ENCODE measurements at places on chromosomes 12 and 14.

GRCh38 chr12:106492857-106493256 lies 89.9 kb upstream of the RFX4 start:
- no peak for DNase-seq

DNA sequence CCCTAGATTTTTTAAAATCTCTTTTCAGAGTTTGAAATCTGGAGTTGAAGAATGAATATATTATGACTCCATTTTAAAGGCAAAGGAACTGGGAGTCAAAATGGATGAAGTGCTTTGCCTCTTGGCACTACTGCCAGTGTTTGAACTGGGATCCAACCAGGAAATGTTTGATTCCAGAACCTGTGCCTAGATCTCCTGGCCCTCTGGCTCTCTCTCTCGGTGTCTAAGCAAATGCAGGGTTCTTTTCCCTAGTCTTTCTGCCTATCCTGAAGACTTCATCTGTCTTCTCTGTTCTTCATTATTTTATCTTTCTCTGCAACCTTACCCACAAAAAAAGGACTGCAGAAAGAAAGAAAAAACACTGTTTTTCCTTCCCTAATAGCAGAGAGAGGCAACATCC lies 17.0 kb downstream of the BTG1 start:
- no peak for DNase-seq

GRCh38 chr12:87150969-87151662 lies 878.1 kb downstream of the C12orf50 start:
- no peak for DNase-seq

- no peak for DNase-seq
Observed at GRCh38 chr12:128649902-128650301, 173.9 kb downstream of the SLC15A4 start.

- DNase-seq = no peak
Observed at GRCh38 chr14:101743701-101744100, 17.8 kb upstream of the PPP2R5C start.
